Fibroblast of lung (primary cell): ENCODE measurements at places on chromosomes 6 and 20.

GRCh38 chr6:159095616-159096015 lies 50.8 kb upstream of the TAGAP start:
- DNase-seq, result no peak

GRCh38 chr20:4635781-4636180 lies 85.9 kb upstream of the PRND start:
- DNase-seq, result no peak

DNA sequence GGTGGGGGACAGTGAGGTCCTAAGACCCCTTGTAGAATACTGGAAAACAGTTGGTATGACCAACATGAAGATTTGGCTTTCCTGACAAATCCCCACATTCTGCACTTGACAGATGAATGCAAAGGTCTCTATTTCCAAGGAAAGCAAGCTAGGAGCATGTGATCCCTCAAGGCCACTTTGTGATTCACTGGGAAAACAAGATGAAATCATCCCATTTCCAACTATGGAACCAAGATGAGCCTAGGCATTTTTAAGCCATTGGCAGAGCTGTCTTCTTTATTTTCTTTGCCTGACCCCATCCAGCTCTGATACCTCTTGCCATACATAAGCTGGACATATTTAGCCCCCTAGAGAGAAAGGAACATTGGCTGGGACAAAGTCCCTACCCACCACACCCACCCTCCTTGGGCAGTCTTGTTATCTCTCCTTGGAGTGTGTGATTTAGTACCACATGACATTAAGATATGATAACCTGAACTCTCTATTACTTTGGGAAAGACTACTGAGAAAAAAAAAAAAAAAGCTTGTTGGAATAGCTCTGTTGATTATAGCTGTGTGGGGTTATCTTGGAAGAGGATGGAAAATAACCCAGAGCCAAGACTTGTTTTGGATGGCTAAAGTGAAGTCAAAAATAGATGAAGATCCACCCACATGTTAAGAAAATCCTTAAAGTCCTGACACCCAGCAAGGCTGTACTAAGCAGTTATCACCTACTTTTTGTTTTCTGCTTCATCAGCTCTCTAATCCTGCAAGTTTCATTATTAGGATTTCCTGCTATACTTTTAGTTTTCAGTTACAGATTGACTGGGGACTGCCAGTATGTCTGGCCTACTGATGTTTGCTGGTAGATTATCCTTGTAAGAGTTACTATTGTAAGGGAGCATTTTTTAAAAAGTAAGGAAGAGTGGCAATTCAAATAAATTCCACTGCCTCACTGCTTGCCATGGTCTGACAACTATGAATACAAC lies 90.1 kb upstream of the PREP start:
- DNase-seq, result peak; percentile 45

DNA sequence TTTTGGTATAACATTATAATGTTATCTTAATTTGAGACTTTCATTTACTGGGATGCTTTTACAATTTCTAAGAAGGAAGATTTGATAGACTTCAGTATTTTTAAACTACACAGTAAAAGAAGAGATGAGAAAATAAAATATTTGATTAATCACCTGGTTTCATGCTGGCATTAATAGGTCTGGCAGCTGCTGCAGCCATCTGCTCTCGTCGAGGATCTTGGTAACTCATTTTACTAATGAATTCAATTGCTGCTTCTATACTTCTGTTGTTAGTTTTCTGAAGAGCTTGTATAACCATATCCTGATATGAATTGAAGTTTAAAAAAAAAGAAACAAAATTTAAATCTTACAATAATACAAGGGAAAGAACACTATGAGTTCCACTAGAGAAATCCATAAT lies 23.0 kb downstream of the LATS1 start:
- DNase-seq, result no peak

GRCh38 chr6:135994857-135995544 lies 143.5 kb downstream of the PDE7B start:
- DNase-seq, result peak; percentile 86

DNA sequence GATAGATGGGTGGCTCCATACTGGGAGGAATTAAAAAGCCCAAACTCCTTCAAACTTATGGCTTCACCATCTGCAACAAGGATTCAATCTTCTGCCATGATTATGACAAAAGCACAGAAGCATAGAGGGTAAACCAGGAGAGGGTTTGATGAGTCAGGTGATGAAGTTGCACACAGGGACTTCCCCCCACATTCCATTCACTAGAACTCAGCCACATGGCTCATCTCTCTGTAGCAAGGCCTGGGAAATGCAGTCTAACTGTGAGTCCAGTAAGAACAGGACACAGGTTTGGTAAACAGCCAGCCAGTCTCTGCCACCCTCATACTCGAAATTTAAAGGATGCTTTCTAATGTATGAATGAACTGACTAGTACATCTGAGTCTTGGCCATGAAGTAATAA lies 142.9 kb downstream of the HIVEP2 start:
- peak; percentile 90 for DNase-seq

GRCh38 chr6:106177786-106178185 lies 91.7 kb downstream of the PRDM1 start:
- peak; percentile 31 for DNase-seq
